ENCODE measurements at places on chromosomes 11 and 22.

GRCh38 chr11:45644981-45645889, 20.2 kb downstream of the CHST1 start:
- no peak for DNase-seq

DNA sequence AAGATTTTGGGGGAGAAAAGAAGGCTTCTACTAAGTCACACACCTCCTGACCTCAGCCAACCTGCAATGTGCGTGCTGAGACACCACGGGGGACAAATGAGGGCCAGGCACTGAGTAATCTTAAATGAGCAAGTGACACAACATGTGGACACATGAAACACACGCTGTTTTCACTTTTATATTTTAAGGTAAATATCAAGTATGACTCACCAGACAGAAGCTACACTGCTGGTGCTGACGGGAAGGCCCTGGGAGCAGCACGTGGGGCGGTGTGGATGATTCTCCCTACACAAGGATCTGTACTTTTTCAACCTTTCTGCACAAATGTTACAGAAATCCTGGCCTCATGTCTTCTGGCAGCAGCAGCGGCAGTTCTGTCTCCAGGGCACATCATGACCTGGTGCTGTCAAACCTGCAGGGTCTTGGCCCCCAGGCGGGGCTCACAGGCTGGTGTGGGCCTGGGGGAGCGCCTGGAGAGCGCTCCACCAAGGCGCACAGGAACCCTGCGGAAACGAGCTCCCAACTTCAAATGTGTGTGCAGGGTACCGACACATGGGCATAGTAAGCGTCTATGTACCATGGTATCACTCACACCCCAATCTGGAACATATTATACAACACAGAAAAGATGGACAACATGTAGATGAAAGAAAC, 61.7 kb downstream of the DGCR2 start:
- DNase-seq: no peak

DNA sequence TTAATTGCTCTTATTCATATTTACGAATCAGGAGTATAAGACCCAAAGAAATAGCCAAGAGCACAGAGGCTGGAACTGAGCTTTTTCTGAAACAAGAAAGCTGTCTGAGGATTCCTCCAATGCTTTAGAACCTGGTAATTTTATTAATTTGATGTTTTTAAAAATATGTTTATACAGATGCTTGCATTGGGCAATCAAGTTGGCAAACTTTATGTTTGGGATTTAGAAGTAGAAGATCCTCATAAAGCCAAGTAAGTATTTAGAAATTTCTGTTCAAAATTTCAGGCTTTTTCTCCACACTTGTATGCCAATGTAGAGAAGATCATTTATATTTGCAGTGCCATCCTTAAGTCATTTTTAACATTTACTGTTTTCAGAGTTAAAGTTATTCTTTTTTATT, 24.3 kb upstream of the HIKESHI start:
- DNase-seq: no peak

DNA sequence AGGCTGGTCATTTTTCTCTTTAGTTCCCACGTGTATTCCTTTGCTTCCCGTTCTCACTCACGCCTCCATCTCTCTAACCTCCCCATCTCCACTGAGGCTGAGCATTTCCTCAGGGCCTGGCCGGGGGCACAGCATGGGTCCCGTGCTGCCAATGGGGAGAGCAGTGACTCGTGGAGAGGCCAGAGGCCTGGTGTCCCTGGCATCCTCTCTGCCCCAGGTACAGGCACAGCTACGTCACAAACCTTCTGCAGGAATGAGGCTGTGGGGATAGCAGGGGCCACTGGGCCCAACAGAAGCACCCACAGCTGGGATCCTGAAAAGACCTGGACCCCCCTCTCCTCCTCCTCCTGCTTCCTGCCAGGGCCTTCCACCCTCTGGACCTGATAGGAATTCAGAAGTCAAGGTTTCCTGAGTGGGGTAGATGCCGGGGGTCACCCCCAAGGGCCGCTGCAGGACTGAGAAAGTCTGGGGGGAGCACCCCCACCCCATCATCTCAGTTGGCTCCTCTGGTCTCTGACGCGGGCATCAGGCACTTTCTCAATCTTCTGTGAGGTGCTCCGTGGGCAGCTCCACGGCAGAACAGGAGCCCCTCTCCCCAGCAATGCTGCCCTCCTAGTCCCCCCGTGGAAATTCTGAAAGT, 11.8 kb downstream of the PNPLA5 start:
- no peak for DNase-seq

- DNase-seq: no peak
These were observed 9.4 kb downstream of the UEVLD start for GRCh38 chr11:18578975-18579598.

- DNase-seq: no peak
These were observed 11.2 kb downstream of the IL10RA start for GRCh38 chr11:117997406-117997805.

- no peak for DNase-seq
These were observed 263.6 kb downstream of the BRD1 start for GRCh38 chr22:49564054-49564453.

GRCh38 chr11:63592975-63593395, 21.2 kb downstream of the PLAAT3 start:
- DNase-seq: no peak

GRCh38 chr11:129281471-129282415, 89.6 kb upstream of the ARHGAP32 start:
- no peak for DNase-seq

DNA sequence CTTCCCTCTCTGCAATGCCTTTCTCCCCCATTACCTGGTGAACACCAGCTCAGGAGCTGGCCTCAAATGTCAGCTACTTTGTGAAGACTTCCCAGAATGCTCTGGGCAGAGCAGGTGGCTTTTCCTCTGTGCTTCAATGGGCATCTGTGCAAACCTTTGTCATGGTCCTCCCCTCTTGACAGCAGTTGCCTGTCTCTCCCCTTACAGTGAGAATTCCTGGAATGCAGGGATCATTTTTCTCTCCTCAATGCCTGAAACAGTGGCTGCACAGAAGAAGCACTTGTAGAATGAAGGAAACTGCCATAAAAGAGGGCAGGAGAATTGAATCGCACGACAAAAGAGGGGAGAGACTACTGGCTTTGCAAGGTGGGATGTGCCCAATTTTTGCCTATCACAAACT, 92.8 kb upstream of the NARS2 start:
- DNase-seq: no peak

- DNase-seq: no peak
These were observed 23.1 kb downstream of the NCAPD3 start for GRCh38 chr11:134200688-134201087.

GRCh38 chr22:19901577-19902244, 39.9 kb upstream of the COMT start:
- no peak for DNase-seq

GRCh38 chr22:35870517-35871293, 153.0 kb downstream of the APOL5 start:
- DNase-seq: no peak

- peak; percentile 18 for DNase-seq
These were observed 469 bp upstream of the OSBP2 start for GRCh38 chr22:30694171-30694639.

DNA sequence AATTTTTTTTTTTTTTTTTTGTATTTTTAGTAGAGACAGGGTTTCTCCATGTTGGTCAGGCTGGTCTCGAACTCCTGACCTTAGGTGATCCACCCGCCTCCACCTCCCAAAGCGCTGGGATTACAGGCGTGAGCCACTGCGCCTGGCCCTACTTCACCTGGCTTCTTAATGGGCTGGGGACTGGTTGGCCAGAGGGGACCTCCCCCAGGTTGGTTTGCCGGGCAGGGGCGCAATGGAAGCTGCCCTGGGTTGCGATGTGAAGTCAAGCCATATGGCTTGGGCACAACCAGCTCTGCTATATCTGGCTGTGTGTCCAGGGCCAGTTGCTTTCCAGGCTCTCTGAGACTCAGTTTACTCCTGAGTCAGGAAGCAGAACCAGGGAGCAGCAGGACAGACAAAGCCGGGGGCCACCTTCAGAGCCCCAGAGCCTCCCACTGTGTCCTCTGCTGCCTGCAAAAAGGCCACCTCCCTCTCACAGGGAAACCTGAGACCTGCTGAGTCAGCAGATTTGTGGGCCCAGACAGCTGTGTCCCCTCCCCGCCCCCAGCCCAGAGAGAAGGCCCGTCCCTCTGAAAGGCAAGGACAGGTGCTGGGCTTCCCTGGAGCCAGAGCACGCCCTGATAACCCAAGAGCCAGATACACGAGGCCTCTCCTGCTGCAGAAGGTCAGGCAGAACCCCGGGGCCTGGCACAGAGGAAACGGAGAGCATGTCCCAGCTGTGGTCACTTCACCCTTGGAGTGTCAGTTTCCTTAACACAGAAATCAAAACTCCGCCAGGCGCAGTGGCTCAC, 29.2 kb upstream of the DAGLA start:
- DNase-seq: no peak

DNA sequence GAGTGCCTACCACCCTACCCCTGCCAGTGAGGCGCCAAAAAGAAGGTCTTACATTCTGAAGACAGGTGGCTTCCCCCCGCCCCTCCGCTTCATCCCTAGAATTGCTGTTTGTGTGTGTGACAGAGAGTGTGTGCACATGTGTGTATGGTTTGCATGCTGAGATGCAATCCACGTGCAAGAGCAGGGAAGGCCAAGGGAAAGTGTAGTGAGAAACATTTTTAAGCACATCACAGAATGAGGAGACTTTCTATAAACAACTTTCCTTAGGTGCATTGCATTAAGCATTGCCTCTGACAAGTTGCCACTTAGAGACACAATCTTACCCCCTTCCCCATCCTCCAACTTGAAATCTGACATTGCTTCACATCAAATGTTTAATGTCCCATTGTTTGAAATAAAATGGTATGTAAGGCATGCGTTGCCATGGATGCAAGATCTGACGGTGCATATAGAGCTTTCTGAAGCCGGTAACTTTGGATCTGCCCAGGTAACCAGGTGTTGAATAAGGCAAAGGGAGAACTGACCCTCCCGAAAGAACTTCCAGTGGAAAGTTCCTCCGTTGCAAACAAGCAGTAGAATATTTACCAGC, 21.4 kb downstream of the FJX1 start:
- DNase-seq: no peak

GRCh38 chr11:107860688-107861087, 2.1 kb upstream of the SLC35F2 start:
- DNase-seq: no peak

DNA sequence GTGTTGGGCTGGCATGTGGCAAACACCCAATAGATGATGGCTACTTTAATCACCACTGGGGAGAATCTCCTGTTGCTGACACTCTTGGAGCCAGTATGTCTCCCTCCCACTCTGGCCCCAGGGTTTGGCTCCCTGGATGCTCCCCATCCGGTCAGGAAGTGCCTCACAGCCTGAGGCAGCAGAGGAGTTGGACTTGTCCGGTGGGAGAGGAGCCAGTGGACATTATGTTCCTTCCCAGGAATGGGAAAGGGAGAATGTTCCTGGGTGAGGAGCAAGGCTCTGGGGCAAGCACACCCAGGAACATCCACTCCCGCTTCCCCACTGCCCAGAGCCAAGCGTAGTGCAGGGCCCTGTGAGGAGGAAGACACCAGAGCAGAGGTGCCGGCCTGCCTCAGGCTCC, 84.6 kb upstream of the NAV2 start:
- no peak for DNase-seq

- DNase-seq: no peak
These were observed 5.4 kb upstream of the FTH1 start for GRCh38 chr11:61972672-61973475.

DNA sequence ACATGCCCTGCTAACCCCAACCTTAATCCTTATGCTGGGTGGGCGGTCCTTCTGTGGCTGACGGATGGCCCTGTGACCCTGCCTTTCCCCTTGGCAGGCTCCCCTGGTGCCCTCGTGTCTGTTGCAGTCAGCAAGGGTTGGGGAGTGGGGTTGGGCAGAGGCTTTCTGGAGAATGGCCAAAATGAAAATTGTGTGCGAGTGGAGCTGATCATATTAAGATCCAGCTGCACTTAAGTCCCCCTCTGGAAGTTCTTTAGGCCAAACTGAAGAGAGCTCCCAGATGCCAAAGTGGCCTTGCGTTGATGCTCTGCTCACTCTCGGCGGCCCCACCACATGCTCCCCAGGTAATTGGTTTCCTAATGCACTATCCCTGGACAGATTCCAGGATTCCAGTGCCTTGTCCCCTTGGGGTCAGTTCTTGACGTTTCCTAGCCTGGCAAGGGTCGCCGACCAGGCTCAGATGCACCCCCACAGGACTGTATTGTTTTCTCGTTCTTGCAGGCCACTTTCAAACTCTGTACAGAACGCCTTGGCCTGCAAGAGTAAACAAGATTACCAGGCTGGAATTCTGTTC, 16.4 kb upstream of the C11orf96 start:
- no peak for DNase-seq

- no peak for DNase-seq
These were observed 52.2 kb downstream of the PRDM10 start for GRCh38 chr11:129950101-129951091.

DNA sequence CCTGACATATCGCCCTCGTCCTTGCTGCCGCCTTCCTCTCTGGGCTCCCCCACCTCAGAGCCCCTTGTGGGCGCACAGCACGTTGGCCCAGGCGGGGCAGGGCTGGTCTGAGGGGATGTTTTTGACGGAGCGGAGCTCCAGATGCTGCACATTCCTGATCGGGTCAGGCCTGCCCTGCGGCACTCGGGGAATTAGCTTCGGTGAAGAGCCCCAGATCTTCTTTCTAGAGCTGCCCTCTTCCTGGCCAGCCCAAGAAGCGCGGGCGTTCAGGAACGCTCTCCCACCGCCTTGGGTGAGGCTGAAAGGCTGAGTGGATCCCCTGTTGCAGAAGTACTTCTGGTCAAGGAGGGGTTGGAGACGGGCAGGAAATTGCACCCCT, 12.1 kb downstream of the YPEL4 start:
- DNase-seq: no peak

- no peak for DNase-seq
These were observed 21.1 kb downstream of the NCAPD3 start for GRCh38 chr11:134202661-134203060.

DNA sequence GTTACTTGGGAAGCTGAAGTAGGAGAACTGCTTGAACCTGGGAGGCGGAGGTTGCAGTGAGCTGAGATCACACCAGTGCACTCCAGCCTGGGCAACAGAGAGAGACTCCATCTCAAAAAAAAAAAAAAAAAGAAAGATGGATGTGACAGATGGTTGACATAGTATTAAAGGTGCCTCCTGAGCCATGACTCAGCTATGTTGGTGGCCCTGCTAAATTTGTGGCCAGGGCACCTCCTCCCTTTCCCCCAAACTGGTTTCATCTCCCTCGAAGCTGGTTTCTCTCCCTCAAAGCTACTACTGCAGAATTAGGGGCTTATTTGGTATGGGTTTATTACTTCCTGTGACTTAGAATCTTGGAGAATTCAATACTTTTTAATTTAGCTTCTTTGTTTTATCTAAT, 31.5 kb downstream of the SDHD start:
- no peak for DNase-seq

GRCh38 chr22:37334859-37335805, 52.8 kb downstream of the CYTH4 start:
- DNase-seq: no peak

GRCh38 chr11:129637473-129637872, 178.2 kb upstream of the TMEM45B start:
- no peak for DNase-seq

- DNase-seq: no peak
These were observed 56.6 kb downstream of the CCDC81 start for GRCh38 chr11:86431258-86431657.

DNA sequence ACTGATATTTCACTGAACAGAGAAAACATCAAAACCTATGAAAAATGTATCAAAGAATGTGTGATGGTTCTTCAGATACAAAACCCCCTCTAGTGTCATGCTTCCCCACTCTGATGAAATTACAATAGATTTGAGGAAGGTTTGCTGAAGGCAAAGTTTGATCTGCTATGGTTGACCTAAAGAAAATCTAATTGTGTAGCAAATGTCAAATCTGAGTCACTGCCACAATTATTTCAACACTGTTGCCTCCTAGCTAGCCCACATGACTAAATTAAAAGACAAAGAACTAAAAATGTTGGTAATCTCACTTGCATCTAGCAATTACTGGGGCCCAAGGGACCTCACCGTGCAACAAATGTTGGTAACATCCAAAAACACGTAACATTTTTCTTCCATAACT, 728.0 kb downstream of the DLG2 start:
- DNase-seq: no peak

Measured in activated CD4-positive, CD25-positive, alpha-beta regulatory T cell treated with anti-CD3 and anti-CD28 coated beads, Interleukin-2, amount 50 U/mL, for 16 hours (primary cell).